Stimulated activated CD4-positive, alpha-beta T cell treated with anti-CD3 and anti-CD28 coated beads, Interleukin-15, amount 100 ng/mL, for 48 hours (primary cell): ENCODE measurements at places on chromosomes 11 and 22.

DNA sequence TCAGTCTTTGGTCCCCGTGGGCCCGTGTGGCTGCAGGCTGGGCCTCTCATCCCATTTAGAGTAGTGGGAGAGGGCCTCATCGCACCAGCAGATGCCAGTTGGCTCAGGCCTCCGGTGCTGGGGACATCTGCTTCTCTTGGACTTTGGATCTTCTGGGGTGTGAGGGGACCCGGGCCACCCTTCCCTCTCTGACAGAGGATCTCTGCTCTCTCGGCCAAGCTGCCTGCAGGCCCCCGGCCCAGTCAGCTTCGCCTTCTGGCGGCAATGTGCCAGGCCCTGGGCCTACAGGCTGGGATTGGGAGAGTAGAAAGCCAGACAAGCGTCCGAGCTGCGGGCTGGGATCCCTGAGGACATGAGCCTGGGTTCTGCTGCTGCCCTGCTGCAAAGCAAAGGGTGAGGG, 15.0 kb upstream of the FGF3 start:
- DNase-seq, result no peak

GRCh38 chr11:35836205-35836604, 107.7 kb upstream of the LDLRAD3 start:
- DNase-seq, result no peak

DNA sequence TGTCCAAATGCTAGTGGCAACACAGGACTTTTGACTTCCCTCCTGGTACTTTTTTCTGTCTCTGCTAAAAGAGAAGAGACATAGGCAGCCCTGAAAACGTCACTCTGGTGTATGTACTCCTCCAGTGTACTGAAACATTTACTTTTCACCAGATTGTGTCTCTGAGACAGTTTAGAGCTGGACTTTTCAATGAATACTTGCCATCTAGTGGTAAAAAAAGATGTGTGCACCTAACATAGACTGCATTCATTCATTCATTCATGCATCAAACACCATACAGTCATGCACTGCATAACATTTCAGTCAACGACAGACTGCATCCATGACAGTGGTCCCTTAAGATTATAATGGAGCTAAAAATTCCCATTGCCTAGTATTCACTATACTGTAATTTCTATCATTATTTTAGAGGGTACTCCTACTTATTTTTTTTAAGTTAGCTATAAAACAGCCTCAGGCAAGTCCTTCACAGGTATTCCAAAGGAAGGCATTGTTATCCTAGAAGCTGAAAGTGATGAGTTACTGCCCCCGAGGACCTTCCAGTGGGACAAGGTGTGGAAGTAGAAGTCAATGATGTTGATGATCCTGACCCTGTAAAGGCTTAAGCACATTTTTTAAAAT, 186.2 kb downstream of the SPON1 start:
- no peak for DNase-seq

DNA sequence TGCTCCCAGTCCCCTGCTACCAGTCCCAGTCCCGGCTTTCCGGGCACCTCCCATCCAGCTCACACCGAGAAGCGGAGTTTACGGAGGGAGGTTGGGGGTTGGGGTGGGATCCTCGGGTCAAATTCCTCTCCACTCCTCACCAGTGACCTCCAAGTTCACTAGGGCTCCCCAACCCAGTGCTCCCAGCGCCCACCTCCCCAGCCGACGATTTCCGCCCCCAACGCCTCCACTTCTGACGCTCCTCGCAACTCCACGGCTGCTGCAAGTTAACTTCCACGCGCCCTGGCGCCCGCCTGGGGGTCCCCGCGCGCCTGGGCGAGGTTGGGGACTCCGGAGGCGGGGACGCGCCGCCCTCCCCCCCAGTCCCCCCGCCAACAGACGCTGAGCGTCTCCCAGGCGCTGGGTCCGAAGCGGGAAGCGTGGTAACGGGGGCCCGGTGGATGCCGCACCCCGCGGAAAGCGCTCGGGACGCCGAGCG, 526 bp downstream of the TPST2 start:
- no peak for DNase-seq

GRCh38 chr11:132588366-132588765, 943.9 kb downstream of the OPCML start:
- DNase-seq, result no peak
